ENCODE measurements at places on chromosomes 11 and 22.

- DNase-seq, result peak; percentile 27
Measured at GRCh38 chr22:17063411-17064106, 21.2 kb upstream of the IL17RA start.

GRCh38 chr11:15770798-15771414, 585.4 kb downstream of the SOX6 start:
- DNase-seq, result peak; percentile 46

- no peak for DNase-seq
Measured at GRCh38 chr11:121048464-121049233, 24.7 kb downstream of the TBCEL start.

DNA sequence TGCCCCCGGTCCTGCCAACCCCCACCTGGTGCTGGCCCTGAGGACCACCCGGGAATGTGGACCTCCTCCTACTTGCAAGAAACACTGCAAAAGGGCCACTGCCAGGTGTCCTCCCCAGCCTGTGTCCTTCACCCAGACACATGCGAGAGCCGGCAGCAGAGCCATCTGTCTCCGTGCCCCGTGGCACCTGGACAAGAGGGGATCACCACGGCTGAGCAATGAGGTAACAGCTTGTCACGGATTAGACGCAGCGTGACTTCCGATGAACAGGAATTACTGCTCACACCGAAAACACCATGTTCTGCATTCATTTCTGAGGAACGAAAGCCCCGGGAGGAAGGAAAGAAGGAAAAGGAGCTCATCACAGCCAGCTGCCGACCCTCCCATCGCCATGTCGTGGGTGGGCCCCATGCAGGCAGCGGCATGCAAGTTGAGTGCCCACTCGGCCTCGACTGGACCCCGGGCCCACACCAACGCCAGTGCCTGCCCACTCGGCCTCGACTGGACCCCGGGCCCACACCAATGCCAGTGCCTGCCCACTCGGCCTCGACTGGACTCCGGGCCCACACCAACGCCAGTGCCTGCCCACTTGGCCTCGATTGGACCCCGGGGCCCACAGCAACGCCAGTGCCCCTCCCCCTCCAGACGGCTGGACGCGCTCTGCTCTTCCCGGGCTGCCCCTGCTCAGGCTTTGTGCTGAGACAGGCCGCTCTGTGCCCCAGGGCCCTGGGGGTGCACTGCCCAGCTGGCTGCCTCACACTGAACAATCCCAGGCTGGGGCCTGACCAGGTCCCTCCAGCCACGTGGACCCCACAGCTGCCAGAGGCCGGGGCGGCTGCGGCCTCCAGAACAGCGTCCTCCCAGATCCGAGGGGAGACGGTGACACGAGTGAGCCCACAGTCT, 22.0 kb downstream of the CHID1 start:
- no peak for DNase-seq

DNA sequence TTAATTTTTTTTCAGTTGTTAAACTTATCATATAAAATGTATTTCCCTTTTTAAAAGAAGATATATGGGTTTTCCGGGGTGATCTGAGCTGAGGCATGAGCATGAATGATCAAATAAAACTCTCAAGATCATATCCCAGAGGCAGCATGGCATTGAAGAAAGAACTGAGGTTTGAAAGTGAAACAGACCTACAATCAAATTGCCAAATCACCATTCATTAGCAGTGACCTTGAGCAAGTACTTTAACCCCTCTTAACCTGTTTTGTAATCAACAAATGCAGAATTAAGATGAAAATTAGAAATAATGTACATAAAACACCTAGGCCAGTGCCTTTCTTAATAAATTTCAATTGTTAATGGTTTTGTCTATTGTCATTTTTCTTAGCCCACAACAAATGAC, 116.0 kb downstream of the RBFOX2 start:
- DNase-seq, result no peak

DNA sequence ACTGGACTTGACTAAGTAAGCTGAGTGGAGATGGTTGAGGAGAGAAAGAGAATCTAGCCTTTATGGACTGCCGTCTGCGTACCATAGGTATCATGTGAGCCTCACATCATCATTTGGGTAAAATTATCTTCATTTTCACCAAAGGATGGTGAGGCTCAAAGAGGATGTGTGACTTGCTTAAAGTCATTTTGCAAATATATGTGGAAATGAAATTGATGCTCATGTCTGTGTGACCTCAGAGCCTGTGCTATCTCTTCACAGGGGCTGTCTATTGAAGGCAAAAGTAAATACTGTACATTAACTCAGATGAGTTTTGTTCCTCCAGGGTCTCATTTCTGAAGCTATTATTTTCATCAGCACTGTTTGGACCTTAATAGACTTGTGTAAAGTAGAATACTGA, 83.3 kb upstream of the ALKBH3 start:
- no peak for DNase-seq

- peak; percentile 78 for DNase-seq
Measured at GRCh38 chr22:19730655-19731360, 7.5 kb downstream of the GP1BB start.

DNA sequence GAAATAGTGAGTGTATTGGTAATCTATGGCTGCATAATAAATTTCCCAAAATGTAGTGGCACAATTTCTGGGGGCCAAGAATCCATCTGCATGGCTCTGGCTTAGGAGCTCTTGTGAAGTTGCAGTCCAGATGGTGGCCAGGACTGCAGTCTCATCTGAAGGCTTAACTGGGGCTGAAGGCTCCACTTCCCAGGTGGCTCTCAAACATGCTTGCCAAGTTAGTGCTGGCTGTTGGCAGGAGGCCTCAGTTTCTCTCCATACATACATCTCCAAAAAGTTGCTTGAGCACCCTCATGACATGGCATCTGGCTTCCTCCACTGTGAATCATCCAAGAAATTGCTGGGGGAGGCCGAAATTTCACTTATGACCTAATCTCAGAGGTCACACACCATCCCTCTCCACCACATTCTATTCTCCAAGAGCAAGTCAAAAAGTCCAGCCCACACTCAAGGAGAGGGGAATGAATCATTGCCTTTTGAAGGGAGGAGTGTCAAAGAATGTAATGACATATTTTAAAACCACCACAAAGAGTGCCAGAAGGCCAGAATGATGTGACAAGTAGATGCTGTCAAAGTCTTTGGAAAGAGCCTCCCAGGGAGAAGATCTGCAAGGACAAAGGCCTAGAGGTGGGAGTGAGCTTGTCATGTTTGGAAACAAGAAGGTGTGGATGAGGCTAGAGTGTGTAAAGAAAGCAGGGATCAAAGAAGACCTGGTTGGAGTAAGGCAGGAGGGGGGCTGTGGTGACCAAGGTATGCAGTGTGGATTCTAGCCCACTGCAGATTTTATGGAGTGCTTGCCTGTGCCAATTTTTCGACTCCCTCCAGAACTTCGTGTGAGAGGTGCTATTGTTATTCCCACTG, 566.2 kb downstream of the MIAT start:
- DNase-seq, result no peak

DNA sequence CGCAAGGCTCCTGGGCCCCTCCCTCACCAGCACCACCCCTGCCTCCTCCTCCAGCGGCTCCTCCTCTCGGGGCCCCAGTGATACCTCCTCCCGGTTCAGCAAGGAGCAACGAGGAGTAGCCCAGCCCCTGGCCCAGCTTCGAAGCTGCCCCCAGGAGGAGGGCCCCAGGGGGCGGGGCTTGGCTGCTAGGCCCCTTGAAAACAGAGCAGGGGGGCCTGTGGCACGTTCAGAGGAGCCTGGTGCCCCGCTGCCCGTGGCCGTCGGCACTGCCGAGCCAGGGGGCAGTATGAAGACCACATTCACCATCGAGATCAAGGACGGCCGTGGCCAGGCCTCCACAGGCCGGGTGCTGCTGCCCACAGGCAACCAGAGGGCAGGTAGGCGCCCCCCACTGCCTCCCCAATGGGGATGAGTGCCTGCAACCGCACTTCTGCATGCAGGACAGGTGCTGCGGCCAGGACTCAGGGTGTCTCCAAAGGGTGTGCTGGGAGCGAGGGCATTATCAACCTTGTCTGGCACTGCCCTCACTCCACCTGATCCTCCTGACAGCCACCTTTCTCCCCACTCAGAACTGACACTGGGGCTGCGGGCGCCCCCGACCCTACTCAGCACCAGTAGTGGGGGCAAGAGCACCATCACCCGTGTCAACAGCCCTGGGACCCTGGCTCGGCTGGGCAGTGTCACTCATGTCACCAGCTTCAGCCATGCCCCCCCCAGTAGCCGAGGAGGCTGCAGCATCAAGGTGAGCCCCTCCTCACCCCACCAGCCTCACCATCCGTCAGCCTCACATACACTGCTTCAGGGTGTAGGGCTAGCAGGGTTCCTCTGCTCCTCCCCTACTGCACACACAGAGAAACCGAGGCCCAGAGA, 10.2 kb downstream of the SMTN start:
- DNase-seq, result no peak

- peak; percentile 70 for DNase-seq
Measured at GRCh38 chr11:112103446-112103845, 16.8 kb downstream of the SDHD start.

DNA sequence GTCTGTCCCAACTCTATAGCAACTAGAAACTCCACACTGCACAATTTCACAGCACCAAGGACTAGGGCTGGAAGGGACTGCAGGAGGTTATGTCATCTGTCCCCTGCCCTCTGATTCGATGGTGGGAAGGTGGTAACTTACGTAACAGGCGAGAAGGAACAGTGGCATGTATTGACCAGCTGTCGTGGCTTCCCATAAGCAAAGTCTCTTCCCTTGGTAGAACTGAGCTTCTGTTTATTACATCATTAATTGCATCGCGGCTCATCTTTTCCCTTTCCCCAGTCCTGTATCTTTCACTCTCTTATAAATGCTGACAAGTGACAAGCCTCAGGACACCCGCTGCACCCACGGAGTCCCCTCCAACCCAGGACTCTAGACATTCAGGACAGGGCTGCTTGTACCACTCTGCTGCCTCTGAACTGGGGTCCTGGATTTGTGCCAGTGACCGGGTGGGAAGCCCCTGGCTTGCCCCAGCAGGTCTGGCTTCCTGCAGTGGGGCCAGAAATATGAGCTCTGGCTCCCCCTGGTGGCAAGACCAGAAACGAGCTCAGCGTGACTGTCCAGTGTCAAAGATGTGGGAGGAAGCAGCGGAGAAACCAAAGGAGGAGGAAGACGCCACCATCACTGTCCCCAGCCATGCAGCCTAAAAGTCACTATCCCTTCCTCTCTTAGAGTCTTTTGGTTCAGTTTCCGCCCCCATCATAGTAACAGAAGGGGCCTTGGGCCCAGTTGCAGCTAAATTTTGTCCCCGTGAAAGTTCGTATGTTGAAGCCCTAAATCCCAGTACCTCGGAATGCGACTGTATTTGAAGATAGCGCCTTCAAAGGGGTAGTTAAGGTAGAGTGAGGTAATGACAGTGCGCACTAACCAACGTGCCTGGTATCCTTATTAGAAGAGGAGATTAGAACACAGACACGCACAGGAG, 84.5 kb downstream of the ISX start:
- peak; percentile 36 for DNase-seq

DNA sequence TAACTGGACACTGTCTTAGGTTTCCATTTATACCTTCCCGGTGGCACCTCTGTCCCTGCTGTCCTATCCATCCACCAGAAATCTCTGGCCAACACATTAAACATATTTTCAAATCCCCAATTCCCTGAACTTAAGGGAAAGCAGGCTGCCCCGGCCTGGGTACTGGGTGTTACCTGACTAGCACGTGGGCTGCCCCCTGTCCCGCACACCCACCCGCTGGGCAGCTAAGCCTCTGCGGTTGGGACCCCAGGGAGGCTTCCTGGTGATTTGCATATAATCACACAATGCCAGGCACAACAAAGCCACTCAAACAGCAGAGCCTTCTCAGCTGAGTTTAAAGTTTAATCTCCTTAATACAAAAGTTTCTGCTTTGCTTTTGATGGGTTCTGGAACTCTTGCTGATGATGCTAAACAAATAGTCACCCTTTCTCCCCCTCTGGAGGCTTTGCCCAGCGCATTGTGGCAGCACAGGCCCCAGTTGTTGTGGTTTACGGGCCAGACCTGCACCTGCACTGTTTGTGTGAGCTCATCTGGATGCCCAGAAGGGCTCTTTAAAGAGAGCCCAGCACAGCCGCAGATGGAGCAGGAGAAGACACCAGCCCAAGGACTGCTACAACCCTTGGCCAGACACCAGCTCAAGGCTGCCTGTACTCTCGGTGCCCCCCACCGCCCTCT, 59.9 kb upstream of the POU2AF1 start:
- no peak for DNase-seq

DNA sequence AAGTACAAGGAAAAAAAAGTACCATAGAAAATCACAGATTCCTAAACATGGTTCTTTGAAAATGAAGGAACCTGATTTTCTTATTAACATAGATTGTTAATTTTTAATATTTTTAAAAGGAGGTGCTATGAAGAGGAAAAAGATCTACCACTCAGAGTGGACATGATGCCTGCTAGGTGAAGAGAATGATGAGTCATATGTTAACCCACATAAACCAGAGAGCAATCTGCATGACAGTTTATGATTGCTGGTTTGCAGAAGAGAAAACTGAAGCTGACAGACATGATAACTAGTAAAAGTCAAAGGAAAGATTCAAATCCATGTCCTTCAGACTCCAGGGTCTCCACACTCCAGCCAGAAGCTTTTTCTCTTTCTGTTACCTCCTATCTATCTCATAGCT, 1231.7 kb downstream of the LRRC4C start:
- DNase-seq, result no peak

DNA sequence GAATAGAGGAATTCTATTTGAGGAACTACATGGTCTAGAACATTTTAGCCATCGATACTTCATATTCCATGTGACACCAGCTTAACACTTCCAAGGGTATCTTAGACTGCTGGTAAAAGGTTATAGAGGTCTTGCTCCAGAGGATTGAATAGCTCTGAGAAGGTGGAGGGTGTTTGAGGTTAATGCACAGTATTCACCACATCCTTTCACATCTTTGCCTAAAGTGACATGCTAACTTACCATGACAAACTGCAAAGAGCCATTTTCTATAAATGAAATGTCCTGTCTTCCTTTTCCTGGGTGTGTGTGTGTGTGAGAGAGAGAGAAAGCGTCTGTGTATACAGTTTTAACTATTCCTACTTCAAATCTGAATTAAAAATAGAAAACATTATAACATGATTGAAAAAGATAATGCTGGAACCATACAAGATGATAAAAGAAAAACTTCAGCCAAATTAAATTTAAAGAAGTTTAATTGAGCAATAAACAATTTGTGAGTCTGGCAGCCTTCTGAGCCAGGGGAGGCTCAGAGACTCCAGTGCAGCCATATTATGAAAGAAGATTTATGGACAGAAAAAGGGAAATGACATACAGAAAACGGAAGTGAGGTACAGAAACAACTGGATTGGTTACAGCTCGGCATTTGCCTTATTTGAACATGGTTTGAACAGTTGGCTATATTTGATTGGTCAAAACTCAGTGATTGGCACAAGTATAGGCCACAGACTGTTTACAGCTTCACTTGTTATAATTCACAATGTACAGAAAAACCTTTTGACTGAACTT, 320.9 kb upstream of the CCDC179 start:
- DNase-seq, result no peak

DNA sequence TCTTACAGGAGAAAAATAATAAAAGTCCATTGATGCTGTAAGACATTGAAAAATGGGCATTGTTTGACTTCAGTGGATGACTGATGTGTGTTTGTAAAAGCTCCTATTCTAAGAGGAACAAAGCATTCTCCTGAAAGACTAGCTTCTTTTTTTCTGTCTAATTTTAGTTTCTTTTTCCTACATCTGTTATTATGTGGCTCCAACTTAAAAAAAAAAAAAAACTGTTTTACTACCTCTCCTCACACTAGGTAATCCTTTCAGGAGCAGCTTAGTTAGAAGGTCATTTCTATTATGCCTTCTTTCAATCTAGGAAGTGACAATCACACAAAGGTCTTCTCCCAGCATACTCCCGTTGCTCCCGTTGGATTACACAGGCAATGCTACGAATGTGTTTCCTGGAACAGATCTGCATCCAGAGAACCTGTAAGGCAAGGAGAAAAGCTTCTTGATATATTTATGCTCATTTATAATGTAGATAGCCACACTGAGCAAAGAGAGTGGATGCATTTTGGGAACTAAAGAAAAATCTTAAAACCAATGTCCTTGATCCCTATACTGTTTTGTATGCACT, 595.1 kb upstream of the CCDC179 start:
- DNase-seq, result no peak
